ENCODE measurements at places on chromosomes 3 and 15.
A peak's percentile ranks its signal among the peaks of the same experiment; 100 is the strongest.

- DNase-seq, result no peak
Observed at GRCh38 chr3:120780977-120781376, 38.4 kb downstream of the GTF2E1 start.

DNA sequence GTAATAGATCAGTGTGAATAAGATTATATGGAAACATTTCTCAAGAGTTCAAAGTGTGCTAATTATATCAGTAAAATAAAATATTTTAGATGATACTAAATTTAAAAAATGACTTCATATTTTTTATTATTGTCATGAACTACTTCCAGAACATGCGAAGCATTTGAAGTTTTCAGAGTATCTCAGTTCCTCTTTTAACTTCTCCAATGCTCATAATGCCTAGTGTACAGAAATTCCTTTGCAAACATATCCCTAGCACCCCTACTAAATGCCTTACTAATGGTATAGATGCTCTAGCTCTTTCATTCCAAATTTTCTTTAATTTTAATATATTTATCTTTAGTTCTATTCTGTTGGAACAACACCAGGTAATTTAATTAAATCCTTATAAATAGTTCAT lies 580.4 kb downstream of the CADM2 start:
- DNase-seq, result no peak

DNA sequence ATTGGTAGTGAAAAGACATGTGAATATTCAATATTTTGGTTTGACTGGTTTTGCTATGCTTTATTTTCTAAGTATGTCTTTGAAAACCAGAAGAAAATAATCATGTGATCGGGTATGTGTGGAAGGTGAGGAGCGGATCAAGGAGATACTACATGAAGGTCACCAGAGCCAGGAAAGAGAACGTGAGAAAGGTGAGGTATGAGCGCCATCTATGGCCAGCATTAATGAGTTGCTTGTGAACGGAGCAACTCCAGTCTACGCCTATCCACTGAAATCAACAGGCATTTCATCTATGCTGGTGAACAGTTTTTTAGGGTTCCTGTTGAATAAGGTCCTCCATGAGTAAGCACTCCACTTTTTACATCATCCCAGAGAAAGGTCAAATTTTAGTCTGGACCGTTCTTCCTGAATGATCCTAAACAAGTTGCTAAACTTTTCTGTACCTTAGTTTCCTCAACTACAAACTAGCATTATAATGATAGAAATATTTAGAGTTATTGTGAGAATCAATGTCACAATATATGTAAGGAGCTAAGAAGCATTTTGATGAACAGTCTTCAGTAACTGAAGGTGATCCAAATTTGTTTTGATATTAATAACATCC lies 1435.2 kb upstream of the CADM2 start:
- peak; percentile 13 for DNase-seq

GRCh38 chr15:98202256-98202655 lies 241.8 kb downstream of the ARRDC4 start:
- no peak for DNase-seq

DNA sequence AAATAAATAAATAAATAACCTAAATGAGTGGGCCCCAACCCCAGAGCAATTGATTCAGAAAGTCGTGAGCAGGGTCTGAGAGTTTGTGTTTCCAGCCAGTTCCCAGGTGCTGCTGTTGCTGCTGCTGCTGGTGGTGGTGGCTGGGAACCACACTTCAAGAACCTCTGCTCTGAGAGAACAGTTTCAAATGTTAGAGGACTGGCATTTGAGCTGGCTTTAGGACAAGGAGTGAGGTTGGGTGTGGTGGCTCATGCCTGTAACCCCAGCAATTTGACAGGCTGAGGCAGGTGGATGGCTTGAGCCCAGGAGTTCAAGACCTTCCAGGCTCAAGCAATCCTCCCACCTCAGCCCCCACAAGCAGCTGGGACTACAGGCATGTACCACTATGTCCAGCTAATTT lies 123.1 kb upstream of the UBE2E1 start:
- DNase-seq, result no peak

- DNase-seq, result peak; percentile 52
Observed at GRCh38 chr3:28286595-28286994, 45.2 kb downstream of the CMC1 start.

- no peak for DNase-seq
Observed at GRCh38 chr15:31845791-31846190, 184.5 kb upstream of the CHRNA7 start.

DNA sequence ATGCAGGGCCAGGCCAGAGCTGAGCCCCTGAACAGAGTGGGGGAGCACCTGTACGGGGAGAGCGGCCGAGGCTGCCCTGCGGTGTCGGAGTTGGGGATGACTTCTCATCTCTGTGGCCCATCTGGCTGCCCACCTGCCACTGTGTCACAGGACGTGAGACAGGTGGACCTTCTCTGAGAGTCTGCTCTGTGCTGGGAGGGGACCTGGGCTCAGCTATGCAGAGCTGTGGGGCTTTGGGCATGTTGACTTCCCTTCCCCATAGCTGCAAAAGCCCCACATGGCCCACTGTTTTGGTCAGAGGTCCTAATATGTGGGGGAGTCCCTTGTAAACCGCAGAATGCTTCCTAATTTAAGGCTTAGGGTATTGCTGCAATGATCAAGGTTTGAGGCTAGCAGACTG lies 68.0 kb upstream of the TRPM1 start:
- no peak for DNase-seq

- DNase-seq, result no peak
Observed at GRCh38 chr3:141355242-141355641, 13.1 kb upstream of the ZBTB38 start.

DNA sequence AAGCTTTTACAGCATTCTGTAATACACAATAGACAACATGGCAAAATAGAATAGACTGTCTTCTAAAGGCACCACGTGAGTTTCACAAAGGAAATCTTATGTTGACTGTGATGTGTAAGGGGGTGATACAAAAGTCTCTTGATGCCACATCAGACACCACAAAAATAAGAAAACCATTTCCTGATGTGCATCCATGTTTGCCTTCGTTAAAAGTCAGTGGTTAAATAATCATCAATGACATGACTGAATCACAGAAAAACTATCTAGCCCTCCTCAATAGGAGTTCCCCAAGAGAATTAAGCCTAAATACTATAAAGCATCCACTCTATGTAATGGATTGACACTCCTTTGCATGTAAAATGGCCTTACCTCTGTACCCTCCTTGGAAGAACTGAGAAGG lies 198.6 kb upstream of the SLC2A2 start:
- no peak for DNase-seq

- no peak for DNase-seq
Observed at GRCh38 chr3:167918686-167919085, 177.0 kb downstream of the GOLIM4 start.

DNA sequence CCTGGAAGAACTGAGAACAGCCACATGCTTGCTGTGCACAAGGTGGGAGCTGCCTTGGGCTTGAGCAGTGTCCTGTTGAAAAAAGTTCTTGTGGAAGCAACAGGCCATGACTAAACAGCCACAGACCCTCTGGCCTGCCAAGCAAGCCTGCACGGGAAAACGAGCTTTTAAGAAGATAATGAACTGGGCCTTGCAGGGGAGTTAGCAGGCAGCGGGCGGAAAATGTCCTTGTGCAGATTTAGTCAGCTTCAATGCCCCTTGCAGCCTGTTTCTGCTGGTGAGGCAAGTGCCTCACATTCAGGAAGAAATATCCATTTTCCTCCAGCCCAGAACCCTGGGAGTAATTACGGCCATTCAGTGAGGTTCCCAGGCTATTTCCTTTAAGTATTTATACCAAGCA lies 126.2 kb upstream of the KLHL25 start:
- DNase-seq, result no peak

- DNase-seq, result no peak
Observed at GRCh38 chr3:31129241-31129640, 234.8 kb upstream of the GADL1 start.

DNA sequence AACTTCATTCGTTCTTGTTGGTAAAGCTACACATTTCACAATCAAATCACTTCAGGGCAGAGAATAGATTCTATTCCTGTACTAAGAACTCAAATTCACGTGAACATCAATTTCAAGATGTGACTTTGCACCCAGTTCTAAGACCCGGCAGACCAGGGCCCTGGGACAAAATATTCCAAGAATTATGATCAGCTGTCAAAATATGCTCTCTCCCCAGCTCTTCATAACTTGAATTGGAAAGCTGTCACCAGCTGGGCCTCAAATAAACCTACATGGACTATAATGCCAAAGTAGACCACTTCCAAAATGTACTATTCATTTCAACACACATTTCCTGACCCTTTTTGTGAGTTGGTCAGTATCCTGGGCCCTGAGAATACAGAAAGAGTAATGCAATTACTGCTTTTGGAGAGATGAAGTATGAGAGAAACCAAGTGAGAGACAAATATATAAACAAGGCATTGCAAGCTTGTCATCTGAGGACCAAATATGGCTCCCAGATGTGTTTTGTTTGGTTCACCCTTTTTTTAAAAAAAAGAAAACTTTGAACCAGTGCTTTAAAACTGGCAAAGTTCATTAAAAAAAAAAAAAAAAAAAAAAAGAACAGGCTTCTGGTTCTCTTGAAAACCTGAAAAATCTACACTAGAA lies 14.9 kb downstream of the MAGI1 start:
- no peak for DNase-seq

- DNase-seq, result no peak
Observed at GRCh38 chr3:64133987-64134386, 91.3 kb downstream of the PRICKLE2 start.

- no peak for DNase-seq
Observed at GRCh38 chr3:6088433-6088832, 772.5 kb upstream of the GRM7 start.

DNA sequence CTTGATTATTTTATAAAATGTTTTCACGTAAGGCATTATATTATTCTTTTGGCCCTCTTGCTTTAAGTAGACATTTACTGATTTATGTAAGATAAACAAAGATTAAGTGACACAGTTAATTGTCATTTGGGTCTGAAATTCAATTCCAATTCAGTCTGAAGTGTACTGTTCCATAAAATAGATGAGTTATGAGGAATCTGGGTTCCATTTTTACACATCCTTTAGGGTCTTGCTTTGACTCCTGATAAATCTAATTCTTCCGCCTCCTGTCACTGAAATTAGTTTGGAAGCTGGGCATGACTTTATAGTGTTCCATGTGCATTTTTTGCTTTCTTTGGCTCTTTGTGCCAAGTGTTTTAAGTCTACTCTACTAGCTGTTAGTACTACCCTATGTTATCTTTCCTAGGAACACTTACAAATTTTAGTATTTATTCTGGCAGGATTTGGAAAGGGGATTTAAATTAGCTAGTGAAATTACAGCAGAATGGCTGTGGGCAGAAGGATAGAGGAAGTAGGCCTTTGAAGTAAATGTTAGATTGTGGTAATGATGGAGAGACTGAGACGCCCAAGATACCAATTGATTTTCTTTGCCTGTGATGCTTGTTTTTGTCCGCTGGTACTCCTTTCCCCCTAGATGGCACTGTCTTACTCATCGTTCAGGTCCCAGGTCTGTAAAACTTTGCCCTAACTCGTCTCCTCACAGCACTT lies 14.3 kb downstream of the ARL8B start:
- peak; percentile 34 for DNase-seq

DNA sequence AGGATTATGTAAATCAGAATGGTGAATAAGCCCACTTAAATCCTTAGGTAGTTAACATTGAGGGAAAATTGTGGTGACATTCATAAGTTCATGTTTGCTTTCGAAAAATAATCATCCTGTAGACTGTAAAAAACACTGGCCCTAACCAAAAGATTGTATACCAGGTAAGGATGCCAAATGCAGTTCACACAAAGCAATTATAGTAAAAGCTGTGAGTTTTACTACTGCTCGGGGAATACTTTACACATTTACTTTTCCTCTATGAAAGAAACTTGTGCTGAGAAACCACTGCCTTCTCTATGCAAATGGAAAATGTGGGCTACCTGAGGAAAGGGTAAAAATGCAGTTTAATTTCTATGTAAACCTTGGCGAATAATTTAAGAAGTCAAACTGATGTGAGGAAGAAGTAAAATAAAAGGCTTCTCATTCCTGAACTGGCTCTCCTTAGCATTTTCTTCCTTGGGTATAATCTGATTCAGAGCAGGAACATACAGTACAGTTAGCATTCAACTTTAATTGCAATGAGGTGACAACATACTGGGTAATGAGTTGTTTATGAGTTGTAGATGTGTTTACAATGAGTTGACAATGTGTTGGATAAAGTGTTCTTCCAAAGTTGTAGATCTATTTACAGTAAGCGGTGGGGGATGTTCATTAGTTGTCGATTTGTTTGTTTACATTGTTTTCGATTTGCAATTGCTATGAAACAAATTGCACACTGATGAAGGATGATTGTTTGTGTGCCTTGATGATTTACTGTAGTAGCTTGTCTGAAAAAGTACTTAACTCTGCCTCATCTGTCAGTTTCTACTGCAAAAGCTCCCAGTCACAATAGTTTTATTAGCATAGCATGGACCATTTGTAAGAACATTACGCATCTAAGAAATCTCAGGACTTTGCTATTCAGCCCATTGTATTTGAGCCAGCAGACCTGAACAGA lies 453.0 kb upstream of the DPH6 start:
- DNase-seq, result no peak

DNA sequence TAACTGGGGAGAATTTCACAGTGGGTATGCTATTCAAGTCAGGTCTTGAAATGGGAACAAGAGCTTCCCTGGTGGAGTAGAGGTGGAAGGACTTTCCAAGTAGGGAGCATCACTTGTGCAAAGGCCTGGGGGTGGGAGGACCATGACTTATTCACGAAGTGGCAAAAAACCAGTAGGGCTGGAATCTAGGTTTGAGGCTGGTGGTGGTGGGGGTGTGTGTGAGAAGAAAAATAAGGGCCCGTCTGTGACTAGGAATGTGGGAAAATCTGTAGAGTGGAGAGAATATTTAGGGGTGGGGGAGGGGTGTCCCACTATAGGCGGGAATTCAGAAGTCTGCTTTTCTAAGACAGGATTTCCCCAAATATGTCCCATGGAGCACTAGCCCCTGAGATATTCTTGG lies 271.9 kb upstream of the TBL1XR1 start:
- DNase-seq, result no peak

DNA sequence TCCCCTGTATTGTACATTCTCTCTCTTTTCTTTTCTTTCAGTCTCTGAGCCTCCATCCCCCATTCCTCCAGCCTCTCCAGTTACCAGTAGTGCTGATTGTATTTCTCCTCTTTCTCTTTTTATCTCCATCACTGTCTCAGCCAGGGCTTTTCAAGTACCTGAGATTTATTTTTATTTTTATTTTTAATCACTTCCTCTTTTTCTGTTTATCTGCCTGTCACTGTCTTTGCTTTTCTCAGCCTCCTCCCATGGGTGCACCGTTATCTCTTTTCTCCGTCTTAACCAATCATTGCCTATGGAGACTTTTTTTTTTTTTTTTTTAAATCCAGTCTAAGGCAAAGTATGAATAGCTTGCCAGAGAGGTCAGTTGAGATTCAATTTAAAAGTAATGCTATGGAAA lies 359.3 kb downstream of the GAP43 start:
- no peak for DNase-seq

DNA sequence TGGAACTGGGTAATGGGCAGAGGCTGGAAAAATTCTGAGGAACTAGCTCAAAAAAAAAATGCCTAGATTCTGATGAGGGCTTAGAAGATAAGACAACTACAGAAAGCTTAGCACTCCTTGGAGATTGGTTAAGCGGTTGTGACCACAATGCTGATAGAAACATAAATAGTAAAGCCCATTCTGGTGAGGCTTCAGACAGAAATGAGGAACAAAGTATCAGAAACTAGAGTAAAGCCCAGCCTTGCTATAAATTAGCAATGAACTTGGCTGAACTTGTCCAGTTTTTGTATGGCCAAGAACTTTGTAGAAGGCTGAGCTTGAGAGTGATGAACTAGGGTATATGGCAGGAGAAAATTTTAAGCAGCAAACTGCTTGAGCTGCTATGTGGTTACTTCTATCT lies 25.4 kb downstream of the GOLGB1 start:
- peak; percentile 12 for DNase-seq

- no peak for DNase-seq
Observed at GRCh38 chr3:44910693-44911092, 36.3 kb downstream of the TGM4 start.

- DNase-seq, result no peak
Observed at GRCh38 chr15:41734079-41734478, 40.2 kb upstream of the MAPKBP1 start.
